Peyer's patch (tissue), 4 donors: ENCODE measurements at places on chromosomes 5 and 9.

- no peak for DNase-seq
Measured at GRCh38 chr5:21195145-21195544, 1207.1 kb upstream of the CDH18 start.

DNA sequence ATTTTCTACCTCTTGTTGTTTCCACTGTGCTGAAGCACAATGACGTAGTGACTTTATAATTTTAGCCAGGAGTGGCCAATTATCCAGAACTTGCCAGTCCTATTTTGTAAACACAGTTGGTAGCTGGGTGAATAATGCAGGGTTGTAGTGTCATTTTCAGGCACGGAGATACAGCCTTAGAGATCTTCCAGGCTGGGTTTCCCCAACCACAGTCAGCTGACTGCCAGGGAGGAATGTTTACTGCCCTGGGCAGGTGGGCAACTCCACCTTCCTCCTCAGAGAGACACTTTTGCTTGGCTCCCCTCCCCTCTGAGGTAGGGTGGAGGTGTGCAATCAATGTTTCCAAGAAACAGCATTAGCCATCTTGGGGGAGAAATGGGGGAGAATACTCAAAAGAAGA, 228.1 kb upstream of the NR4A3 start:
- no peak for DNase-seq

GRCh38 chr5:155418960-155419579, 405.5 kb downstream of the KIF4B start:
- no peak for DNase-seq

- no peak for DNase-seq
Measured at GRCh38 chr5:123215929-123216702, 127.1 kb downstream of the PRDM6 start.

GRCh38 chr9:89466451-89467277, 31.2 kb downstream of the SEMA4D start:
- DNase-seq: peak; percentile 36

DNA sequence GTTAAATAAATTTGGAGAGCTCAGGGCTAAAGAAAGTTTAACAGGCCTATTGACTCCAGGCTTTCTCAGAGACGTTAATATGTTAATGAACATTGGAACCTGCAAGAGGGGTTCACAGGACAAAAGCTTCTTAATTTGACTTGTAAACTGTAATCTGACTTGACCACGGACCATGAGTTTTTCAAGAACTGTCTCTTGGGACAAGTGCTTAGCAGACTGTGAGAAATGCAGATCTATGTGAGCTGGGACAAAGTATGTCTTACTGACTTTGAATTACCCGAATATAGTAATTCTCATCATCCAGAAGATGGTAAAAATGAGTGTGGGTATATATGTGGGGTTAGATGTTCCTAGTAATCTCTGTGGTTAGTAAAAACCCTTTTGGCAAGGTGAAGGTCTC, 186.6 kb downstream of the ATP10B start:
- DNase-seq: no peak

DNA sequence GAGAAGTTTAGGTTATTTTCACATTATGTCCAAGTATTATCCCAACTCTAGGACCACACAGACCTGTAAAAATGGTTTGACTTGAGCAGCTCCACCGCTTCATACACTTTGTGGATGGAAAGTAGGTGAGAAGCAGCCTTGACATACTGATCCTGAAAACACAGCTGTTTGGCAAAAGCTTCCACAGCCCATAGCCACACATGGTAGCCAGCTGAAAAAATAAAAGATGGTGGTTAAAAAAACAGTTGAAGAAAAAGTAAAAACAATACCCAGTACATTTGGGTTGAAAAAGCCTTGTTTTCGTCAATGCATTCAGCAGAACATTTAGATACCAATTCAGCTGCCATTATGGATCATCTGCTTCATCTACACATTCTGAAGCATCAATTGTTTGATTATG, 36.7 kb downstream of the GEMIN5 start:
- DNase-seq: no peak

- DNase-seq: no peak
Measured at GRCh38 chr5:155049569-155050383, 36.2 kb downstream of the KIF4B start.

GRCh38 chr5:124394700-124395245, 351.7 kb downstream of the ZNF608 start:
- no peak for DNase-seq

- no peak for DNase-seq
Measured at GRCh38 chr9:38527503-38527902, 92.9 kb downstream of the ANKRD18A start.

DNA sequence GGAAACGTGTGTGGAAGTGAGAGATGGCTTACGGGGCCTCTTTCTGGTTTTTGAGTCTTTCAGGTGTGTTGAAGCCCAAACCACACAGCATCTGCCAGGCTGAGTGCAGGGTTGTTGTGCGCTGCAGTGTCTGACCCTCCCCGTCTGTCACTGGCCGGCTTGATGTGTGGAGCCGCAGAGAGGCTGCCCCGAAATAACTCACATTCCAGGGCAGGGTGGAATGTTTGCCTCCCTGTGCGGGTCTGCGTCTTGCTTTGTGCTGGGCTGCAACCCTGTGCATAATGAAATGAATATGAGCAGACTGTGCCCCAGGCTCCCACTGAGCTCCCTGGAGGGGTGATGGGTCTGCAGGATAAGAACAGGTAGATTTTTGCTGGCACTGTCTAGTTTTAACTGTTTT, 9.9 kb upstream of the PLEKHG4B start:
- no peak for DNase-seq

- no peak for DNase-seq
Measured at GRCh38 chr5:154479944-154480750, 2.1 kb upstream of the HAND1 start.

GRCh38 chr5:150108711-150109514, 22.6 kb upstream of the CSF1R start:
- DNase-seq: no peak

DNA sequence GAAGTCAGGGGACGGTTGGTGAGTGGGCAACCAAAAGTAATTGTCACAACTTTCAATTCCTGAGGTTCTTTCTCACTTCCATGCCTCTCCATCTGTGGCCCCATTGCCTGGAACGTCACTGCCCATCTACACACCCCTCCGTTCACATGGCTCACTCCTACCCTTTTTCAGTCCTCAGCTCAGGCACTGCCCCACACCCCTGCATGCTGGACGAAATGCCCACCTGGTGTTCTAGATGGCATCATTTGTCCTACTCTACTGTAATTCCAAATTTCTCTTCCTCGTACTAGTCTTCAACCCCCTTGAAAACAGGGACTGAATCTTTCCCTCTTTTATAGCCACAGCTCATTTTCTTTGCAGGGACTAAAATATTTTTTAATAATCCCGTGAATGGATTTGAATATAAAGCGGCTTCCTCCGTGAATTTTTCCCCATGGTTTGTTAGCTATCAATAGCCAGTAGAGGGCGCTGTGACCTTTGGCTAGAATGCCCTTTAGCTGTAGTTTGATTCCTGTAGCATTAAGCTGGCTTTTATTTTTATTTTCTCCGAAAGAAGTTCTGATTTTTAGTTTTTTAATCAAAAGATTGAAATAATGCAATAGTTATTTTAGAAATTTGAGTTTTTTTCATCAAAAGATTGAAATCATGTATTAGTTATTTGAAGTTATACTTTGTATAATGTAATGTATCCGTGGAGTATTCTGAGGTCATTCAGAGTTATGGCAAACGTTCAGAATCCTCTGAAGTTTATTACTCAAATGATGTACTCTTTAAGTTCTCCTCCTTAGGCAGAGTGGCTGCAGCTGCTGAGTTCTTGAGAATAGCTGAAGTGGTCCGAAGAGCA, 232.1 kb downstream of the SH3GL2 start:
- peak; percentile 83 for DNase-seq

DNA sequence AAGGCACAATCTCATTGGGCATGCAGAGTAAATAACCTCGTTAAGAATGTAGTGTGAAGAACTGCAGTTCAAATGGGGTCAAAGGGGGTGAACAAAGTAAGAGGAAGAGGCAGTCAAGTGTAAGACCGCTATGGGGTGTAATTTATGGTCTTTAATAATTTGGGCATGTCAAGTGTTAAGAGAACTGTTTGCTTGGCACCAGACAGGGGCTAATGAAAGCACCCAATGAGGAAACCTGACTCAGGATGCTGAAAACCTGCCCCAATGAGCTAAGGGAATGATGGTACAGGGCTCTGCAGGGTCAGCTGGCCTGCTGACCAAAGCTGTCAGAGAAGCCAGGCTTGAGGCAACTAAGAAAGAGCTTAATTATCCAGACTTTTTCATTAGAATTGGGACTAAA, 368.1 kb downstream of the DTWD2 start:
- DNase-seq: no peak

DNA sequence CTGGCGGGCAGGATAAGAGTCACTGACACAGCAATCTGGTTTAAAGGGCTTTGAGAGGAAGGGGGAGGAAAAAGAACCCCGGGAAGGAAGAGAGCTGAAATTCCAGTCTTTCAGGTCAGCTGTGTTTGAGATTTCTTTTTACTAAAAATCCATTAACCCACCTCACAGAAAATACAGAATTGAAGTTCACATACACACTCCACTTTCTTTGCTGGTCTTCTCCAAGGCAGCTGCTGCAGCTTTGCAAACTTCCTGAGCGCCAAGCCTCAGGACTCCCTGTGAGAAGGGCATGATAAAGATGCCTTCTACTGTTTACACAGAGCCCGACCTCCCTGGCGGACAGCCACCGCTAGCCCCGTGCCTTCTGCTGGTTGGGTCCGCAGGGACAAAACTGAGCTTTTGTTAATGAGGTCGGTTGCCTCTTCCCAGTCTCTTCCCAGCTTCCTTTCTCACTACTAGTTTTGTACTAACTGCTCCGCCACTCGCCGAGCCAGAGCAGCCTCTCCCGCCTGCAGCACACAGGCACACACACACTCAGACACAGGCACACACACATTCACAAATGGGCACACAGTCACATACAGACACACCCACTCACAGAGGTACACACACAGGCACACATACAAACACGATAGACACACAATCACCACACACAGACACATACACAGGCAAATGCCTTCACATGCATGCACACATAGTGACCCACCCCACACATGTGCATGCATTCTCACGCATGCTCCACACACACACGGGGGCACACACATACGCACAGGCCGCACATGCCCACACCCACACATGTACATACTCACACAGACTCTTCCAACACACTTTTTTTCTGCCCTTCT, at the start of gene FREM1:
Gene FREM1, minus strand, starts transcription at position 468 of the 845 bp plus-strand sequence. CDS start 41,451 bp downstream, outside the sequence.
- peak; percentile 51 for DNase-seq

DNA sequence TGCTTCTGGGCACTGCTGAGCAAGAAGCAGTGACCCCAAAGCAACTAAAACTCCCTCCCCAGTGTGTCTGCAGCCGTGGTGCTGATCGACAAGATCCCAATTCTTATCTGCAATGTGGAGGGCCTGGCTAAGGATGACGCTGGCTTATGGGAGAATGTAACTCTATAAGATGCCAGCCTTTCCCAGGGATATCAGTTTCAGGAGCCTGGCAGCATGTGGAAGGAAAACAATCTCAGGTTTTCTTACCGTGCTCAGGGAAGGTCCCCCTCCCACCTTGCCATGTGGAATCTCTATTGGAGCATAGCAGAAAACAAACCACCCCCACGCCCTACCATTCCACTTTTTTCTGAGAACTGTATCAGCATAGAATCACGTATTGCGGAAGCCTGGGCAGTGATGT, 87.7 kb upstream of the PTPN3 start:
- DNase-seq: no peak

- peak; percentile 0 for DNase-seq
Measured at GRCh38 chr5:602466-603035, 9.6 kb upstream of the CEP72 start.

GRCh38 chr5:123571927-123572326, 60.0 kb downstream of the CSNK1G3 start:
- DNase-seq: no peak

DNA sequence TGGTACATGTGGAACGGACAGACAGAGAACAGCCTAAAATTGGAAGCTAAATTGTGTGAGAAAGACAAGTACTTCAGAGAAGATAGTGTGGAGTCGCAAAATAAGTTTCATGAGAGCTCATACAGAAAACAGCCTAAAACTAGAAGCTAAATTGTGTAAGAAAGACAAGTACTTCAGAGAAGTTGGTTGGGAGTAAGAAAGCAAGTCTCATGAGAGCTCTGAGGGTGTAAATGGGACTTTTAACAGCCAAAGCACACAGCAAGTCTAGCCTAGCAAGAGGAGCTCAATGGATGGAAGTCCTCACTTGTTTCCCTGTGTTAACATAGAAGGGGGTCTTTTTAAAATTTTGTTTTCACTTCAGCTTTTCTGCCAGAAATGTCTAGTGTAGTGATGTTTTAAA, 93.1 kb downstream of the STK32A start:
- DNase-seq: no peak

DNA sequence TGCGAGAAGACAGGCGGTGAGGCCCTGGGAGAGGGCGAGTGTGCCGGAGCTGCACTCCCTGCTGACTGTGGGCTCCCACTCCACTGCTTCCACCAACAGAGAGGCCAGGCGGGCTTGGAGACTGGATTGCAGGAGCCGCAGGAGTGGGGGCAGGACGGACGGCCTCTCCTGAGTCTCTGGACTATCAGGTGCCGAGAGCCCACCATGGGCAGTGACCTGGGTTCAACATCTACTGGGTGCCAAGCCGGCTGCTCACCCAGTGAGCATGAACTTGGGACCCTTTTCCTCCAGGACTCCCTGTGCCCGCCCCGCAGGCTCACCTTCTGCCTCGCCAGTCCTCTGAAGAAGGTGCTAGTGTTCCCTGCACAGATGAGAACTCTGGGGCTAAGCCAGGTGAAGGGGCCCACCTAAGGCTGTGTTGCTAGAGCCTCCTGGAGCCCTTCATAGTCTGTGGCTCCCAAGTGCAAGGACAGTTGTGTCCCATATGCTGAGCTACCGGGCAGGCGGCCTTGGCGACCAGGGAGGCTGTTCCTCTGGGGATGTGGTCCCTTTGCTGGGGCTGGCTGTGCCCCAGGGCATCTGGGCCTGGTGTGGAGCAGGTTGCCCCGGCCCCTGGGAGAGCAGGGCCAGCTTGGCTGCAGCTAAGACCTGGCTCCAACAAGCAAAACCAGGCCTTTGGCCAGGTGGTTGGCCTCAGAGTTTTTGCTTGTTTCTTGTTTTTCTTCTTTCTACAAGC, 77.7 kb upstream of the PHYKPL start:
- DNase-seq: no peak
